ENCODE measurements at places on chromosomes 3 and 15. TPM values are rescaled to one million over a fixed set of nuclear protein-coding genes. Genes with fewer than 3 reads are reported as not detected.

GRCh38 chr15:71532994-71533393, 277.4 kb upstream of the NR2E3 start:
- no peaks in the 10 kb centered on the region for H3K4me1 ChIP-seq
- H3K36me3 ChIP-seq: no peaks in the 10 kb centered on the region
- peaks cover 34% of the 10 kb centered on the region for H3K27me3 ChIP-seq
- no peak for DNase-seq
- H3K27ac ChIP-seq: no peak overlapping the region

Gene ARL8B
- 85.6 TPM for total RNA-seq

DNA sequence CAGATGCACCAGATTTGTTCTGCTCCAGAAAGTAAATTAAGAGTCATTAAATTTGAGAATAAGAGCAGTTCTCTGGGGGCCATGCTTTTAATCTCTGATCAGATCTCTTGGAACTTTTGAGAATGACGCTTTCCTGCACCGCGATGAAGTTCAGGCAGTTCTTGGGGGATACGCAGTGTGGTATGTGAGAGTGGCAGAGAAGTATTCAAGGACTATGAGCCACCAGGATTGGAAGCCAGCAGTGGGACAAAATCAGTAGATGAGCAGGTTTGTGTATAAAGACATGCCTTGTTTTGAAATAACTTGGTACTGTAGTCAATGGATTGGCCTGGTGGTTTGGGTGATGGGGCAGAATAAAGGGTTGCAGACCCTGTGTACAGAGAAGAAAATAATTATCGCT, 483.6 kb downstream of the ERC2 start:
- H3K36me3 ChIP-seq: no peaks in the 10 kb centered on the region
- no peaks in the 10 kb centered on the region for H3K4me1 ChIP-seq
- peaks cover 7% of the 10 kb centered on the region for H3K27me3 ChIP-seq
- no peak overlapping the region for H3K4me3 ChIP-seq
- DNase-seq: no peak

Gene MYH15
- total RNA-seq: 0.08 TPM

GRCh38 chr3:189630767-189631372, 319 bp upstream of the TP63 start:
- H3K27me3 ChIP-seq: no peaks in the 10 kb centered on the region
- H3K4me1 ChIP-seq: peaks cover 20% of the 10 kb centered on the region
- no peaks in the 10 kb centered on the region for H3K36me3 ChIP-seq
- H3K4me3 ChIP-seq: no peak overlapping the region
- H3K27ac ChIP-seq: peak overlapping the region; percentile 16
- DNase-seq: no peak

GRCh38 chr15:36737430-36737891, 158.0 kb downstream of the CDIN1 start:
- no peak overlapping the region for H3K27ac ChIP-seq
- H3K27me3 ChIP-seq: no peaks in the 10 kb centered on the region
- H3K36me3 ChIP-seq: peaks cover 4% of the 10 kb centered on the region
- H3K4me1 ChIP-seq: peaks cover 12% of the 10 kb centered on the region
- H3K4me3 ChIP-seq: no peak overlapping the region

Gene NANOGP8
- not detected for total RNA-seq

Gene VEPH1
- total RNA-seq: 0.21 TPM

GRCh38 chr15:79035111-79035601, 55.4 kb downstream of the RASGRF1 start:
- DNase-seq: no peak
- no peaks in the 10 kb centered on the region for H3K36me3 ChIP-seq
- no peak overlapping the region for H3K4me3 ChIP-seq

- H3K4me1 ChIP-seq: no peaks in the 10 kb centered on the region
- DNase-seq: no peak
- no peak overlapping the region for H3K4me3 ChIP-seq
- H3K27me3 ChIP-seq: peaks cover 3% of the 10 kb centered on the region
- no peaks in the 10 kb centered on the region for H3K36me3 ChIP-seq
- H3K27ac ChIP-seq: no peak overlapping the region
These were observed 98.2 kb downstream of the TMEM108 start for GRCh38 chr3:133136114-133137041.

DNA sequence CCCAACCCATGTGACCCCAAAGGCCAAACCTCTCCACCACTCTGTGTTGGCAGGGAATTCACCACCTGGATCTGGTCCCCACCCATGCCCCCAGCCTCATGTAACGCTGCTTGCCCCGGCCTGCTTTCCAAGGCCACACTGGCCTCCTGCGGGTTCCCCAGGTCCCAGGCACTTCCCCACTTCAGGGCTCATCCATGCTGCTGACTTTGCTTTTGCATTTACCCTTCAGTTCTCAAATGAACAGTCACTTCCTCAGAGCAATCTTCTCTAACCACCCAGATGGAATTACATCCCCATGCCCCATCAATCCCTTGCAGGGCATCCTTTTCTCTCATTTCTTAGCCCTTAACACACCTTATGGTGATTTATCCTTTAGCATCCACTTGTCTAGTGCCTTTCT, 9.2 kb downstream of the DAPK2 start:
- no peak overlapping the region for H3K27ac ChIP-seq
- no peaks in the 10 kb centered on the region for H3K4me1 ChIP-seq

GRCh38 chr3:81483046-81483445, 278.4 kb downstream of the GBE1 start:
- no peak for DNase-seq
- H3K4me1 ChIP-seq: peaks cover 11% of the 10 kb centered on the region
- H3K4me3 ChIP-seq: no peak overlapping the region
- peaks cover 4% of the 10 kb centered on the region for H3K36me3 ChIP-seq
- no peak overlapping the region for H3K27ac ChIP-seq

GRCh38 chr3:3200632-3201212, 21.2 kb upstream of the CRBN start:
- H3K4me3 ChIP-seq: no peak overlapping the region
- H3K4me1 ChIP-seq: no peaks in the 10 kb centered on the region
- peaks cover 14% of the 10 kb centered on the region for H3K27me3 ChIP-seq

Gene MESP2
- not detected for total RNA-seq

Gene CXCR6
- not detected for total RNA-seq

DNA sequence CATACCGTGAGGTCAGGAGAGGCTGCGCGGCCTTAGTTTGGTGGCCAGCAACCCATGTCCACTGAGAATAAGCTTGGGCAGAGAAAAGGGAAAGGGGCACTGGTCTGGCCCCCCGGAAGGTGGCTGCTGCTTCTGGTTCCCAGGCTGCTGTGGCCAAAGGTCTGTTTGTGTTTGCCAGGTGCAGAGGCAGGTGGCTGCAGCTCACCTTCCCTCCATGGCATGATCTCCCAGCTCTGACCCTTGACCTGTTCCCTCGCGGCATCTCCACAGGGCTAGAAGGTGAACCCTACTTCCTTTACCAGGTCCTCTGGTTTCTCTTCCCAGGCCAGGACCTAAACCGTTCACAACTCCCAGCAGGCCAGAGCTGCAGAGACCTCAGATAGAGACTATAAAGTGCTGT, 13.8 kb downstream of the VPS18 start:
- H3K27me3 ChIP-seq: no peaks in the 10 kb centered on the region
- H3K4me3 ChIP-seq: no peak overlapping the region
- peaks cover 10% of the 10 kb centered on the region for H3K36me3 ChIP-seq
- peaks cover 31% of the 10 kb centered on the region for H3K4me1 ChIP-seq
- DNase-seq: no peak
- no peak overlapping the region for H3K27ac ChIP-seq

Gene PLA2G4F
- total RNA-seq: not detected

DNA sequence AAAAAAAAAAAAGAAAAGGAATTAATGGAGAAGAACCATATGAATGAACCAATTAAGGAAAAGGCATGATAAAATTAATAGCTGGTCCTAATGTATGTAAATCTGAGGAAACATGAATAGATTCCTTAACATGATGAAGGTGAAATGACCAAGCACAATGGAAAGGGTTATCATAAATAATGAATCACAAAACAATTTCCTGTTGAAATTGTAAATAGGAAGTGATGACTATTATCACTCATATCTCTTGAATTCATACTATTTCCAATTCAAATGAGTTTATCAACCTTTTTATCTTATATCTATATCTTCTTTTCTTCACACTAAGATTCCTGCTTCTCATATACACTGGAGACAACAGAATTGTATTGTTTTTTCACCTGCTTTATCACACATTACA, 32.0 kb downstream of the AADACL2 start:
- no peaks in the 10 kb centered on the region for H3K36me3 ChIP-seq
- DNase-seq: no peak

DNA sequence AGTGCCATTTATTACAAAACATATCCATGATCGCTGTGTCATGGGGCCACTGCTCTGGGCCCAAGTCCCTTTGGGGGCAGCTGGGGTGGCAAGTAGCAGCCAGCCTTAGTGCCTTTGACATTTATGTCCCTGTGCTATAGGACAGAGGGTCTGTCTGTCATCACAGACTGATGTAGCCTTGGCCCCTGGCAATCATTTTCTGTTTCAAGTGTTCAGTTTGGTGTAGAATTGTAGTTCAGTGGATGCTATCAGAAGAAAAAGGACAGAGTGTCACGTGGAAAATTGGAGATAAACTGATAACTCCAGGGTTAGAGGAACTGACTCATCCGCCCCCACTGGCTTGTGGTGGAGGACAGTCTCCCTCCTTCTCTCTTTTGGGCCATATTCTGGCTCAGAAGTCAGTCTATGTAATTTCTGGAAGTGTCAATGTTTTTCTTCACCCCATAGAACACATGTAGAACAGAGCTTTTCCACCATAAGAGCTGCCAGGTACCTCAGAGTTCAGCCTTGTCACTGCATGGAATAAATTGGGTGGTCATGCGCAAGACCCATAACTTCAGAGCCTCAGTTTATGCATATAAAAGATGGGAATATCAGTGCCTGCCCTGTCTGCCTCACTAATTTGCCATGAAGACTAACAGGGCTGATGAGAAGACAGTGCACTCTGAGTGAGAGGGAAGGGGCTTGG, 4.5 kb upstream of the MRPS22 start:
- H3K36me3 ChIP-seq: peaks cover 3% of the 10 kb centered on the region
- H3K4me1 ChIP-seq: peaks cover 3% of the 10 kb centered on the region
- no peak overlapping the region for H3K4me3 ChIP-seq
- DNase-seq: no peak

DNA sequence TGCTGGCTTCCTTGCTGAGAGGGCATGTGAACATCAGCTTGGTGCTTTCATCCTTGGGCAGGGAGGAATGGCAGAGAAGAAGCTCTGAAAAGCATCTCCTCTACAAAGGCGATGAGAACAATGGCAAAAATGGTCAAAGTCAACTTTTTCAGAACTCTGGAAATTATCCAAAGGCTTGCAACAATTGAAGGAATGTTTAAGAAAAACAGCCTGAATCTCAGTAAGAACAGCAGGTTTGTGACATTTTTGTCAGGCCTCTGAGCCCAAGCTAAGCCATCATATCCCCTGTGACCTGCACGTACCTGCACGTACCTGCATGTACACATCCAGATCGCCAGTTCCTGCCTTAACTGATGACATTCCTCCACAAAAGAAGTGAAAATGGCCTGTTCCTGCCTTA, 51.8 kb downstream of the ONECUT1 start:
- H3K36me3 ChIP-seq: no peaks in the 10 kb centered on the region
- no peak overlapping the region for H3K4me3 ChIP-seq
- peaks cover 4% of the 10 kb centered on the region for H3K4me1 ChIP-seq

Gene ZNF502
- total RNA-seq: not detected

Gene COMMD2
- 49.7 TPM for total RNA-seq

Gene IL16
- not detected for total RNA-seq

DNA sequence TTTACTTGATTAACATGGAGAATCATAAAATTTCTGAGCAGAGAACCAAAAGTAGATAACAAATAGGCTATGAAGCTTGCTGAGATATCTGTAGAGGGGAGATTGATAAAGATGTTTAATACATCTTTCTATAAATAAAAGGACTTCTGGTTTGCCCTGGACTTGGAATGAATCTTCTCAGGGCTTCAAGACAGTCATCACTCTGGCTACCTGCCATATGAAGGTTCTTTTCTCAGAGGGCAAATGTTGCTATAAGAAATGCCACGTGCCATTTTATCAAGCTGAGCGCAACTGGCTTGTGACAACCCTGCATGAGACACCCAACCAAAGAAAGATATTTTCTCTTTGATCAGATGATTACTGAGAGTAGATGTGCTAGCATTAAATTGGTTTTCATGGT, 192.5 kb downstream of the WNT5A start:
- no peak overlapping the region for H3K4me3 ChIP-seq
- peaks cover 8% of the 10 kb centered on the region for H3K4me1 ChIP-seq
- H3K27ac ChIP-seq: no peak overlapping the region
- no peaks in the 10 kb centered on the region for H3K27me3 ChIP-seq
- DNase-seq: no peak

- peak overlapping the region; percentile 89 for H3K27ac ChIP-seq
- H3K27me3 ChIP-seq: no peaks in the 10 kb centered on the region
- peaks cover 75% of the 10 kb centered on the region for H3K4me1 ChIP-seq
- DNase-seq: no peak
- H3K36me3 ChIP-seq: no peaks in the 10 kb centered on the region
These were observed 13.6 kb upstream of the HRH1 start for GRCh38 chr3:11140713-11141104.

DNA sequence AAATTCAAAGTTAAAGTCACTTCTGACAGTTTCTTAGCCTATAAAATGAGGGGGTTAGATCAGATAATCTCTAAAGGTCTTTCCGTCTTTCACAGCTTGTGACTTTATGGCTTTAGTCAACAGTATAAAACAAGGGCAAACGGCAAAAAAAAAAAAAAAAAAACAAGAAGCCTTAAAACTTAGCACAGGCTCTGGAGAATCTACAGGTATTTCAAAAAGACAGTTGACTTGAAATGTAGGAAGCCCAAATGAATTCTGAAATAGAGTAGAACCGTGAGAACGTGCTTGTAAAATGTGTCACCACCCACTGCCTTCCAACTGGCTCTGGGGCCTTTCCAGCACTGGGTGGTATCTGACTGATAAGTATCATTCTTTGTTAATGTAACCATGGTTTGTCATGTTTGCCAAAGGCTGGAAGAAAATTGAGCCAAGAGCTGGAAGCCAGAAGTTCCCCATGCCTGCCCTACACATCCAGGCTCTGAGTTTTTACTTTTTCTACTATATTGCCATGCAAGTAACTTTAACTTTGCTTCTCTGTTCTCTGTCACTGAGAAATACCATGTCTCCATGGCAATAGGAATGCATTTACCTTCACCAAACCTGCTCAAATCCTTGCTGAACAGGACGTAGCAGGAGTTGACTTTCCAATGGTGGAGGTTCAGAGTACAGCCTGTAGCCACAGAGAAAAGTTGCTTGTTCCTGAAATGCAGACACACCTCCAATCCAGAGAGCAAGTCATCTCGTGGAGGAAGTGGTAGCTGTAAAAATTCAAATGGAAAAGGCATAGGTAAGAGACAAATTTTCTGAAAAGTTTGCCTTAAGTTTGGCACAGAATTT, 35.8 kb upstream of the THSD4 start:
- DNase-seq: no peak
- H3K27ac ChIP-seq: no peak overlapping the region
- H3K4me3 ChIP-seq: no peak overlapping the region
- H3K36me3 ChIP-seq: no peaks in the 10 kb centered on the region
- peaks cover 22% of the 10 kb centered on the region for H3K27me3 ChIP-seq
- H3K4me1 ChIP-seq: no peaks in the 10 kb centered on the region

Gene HCLS1
- not detected for total RNA-seq

DNA sequence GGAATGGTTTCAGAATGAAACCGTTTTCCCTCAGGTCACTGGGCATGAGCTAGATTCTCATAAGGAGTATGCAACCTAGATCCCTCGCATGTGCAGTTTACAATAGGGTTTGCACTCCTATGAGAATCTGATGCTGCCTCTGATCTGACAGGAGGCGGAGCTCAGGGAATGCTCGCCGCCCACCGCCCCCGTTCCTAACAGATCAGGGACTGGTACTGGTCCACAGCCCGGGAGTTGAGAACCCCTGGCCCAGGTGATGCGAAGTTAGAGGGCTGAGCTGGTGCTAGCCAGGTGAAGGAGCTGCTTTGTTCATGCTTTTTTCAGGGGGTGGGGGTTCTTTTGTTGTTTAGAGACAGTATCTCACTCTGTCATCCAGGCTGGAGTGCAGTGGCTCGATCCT, 15.5 kb upstream of the PLXNA1 start:
- H3K27ac ChIP-seq: no peak overlapping the region
- DNase-seq: no peak
- H3K27me3 ChIP-seq: no peaks in the 10 kb centered on the region

Gene MCF2L2
- total RNA-seq: 1.7 TPM

Gene CELSR3
- 7.4 TPM for total RNA-seq

Gene MGA
- total RNA-seq: 47.2 TPM
